ENCODE measurements at places on chromosomes 12 and 14. TPM values are rescaled to one million over a fixed set of nuclear protein-coding genes. Genes with fewer than 3 reads are reported as not detected.

Gene TMEM121
- 6.9 TPM for total RNA-seq

Gene LYZ
- total RNA-seq = 0.30 TPM

Gene CLEC4D
- not detected for total RNA-seq

Gene FOXN3
- 6.1 TPM for total RNA-seq

Gene IKZF4
- 1.9 TPM for total RNA-seq

Gene ZNF891
- total RNA-seq = 0.44 TPM

Gene ACTR10
- total RNA-seq = 54.2 TPM

Gene ERG28
- 16.1 TPM for total RNA-seq

Gene CLEC9A
- not detected for total RNA-seq

Gene GPRC5A
- 449 TPM for total RNA-seq
